Non-pigmented ciliary epithelial cell (primary cell): ENCODE measurements at places on chromosomes 6 and 20.

- no peak for DNase-seq
Measured at GRCh38 chr20:43389211-43389610, 68.5 kb upstream of the SRSF6 start.

DNA sequence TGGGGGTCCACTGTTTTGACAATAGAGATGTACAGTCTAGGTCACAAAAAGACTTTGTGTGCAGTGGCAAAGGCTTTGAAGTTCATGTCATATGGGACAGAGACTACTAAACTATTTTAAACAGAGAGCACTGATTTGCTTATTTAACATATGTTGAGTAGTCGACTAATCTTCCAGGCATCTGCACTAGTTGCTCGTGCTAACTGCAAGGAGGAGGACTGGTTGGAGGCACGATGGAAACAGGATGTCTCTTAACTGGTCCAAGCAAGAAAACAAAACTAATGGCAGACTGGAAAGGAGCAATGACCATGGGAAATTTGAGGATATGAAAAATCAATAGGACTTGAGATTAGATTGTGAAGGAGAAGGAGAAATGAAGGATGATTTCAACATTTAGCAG, 28.5 kb upstream of the ERVFRD-1 start:
- no peak for DNase-seq

GRCh38 chr6:75946146-75946831, 126.2 kb downstream of the IMPG1 start:
- DNase-seq: no peak

- DNase-seq: no peak
Measured at GRCh38 chr6:92737983-92738382, 681.4 kb downstream of the EPHA7 start.

GRCh38 chr6:51569594-51569993, 517.8 kb downstream of the PKHD1 start:
- no peak for DNase-seq

DNA sequence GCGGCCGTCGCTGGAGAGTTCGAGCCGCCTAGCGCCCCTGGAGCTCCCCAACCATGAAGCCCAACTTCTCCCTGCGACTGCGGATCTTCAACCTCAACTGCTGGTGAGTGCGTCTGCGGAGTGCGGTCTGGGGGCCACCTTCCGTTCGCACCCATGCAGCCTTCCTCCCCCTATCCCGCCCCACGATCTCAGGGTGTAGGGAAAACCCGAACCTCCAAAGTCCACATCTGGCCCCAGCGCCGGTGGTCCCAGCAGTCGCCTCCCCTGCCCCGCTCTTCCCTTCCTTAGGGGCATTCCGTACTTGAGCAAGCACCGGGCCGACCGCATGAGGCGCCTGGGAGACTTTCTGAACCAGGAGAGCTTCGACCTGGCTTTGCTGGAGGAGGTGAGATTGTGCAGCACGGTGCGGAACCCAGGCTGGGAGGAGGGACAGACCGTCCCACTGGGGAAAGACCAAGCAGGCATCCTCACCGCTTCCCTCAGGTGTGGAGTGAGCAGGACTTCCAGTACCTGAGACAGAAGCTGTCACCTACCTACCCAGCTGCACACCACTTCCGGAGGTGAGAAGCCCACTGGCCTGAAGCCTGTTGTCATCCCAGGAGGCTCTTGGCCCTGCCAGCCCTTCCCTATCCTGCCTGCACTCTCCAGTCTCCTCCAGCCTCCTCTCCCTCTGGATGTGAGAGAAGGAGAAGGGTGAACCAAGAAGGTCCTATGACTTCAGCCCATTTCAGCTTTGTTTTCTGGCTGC, 719 bp downstream of the SMPD2 start:
- no peak for DNase-seq

- DNase-seq: no peak
Measured at GRCh38 chr6:112911959-112912358, 564.8 kb downstream of the RFPL4B start.

GRCh38 chr6:8336406-8337057, 98.8 kb downstream of the SLC35B3 start:
- no peak for DNase-seq

- no peak for DNase-seq
Measured at GRCh38 chr6:20156824-20157223, 55.4 kb downstream of the MBOAT1 start.

DNA sequence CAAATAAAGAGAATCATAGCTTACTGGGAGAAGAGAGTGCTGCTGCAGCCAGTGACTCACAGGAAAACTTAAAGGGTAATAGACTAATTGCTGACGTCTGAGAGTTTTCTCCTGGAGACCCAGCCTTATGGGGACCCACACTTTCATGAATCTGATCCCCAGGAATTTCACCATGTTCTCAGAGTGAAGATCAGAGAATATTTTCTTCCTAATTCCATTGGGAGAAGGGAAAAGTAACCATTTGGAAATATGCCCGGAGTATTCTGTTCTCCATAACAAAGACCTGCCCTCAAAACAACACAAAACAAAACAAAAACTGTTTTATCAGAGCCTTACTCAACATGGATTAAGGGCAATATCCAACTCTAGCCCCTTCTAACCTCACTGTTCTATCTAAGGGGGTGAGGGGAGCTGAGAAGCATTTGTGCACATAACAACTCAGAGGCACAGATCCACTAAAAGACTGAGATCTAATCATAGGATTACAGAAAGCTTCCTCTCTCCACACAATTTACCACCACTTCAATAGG, 168.2 kb upstream of the SSTR4 start:
- no peak for DNase-seq

DNA sequence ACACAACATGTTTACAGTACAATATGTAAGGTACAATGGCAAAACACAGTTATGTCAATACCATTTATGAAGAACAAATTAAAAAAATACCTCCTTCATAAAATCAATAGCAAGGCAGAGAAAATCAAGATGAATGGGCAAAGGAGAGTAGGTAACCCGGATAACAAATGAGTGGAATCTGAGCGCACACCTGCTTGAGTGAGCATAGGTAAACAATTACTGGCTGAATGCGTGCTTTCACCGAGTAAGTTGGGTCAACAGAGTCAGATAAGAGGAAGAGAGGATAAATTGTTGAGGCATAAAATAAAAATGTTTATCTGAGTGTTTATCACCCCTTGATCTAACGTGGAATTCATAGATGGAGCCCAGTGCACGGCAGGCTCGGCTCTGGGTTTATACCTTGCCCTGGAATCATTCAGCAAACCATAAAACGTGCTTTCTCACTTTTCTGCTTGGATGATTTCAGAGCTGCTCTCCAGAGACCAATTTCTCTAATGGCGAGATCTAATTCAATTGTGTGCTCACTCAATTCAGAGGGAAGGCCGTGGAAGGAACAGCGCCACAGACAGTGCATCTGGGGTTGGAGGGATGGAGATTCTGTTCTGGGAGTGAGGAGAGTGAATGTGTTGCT, 224.8 kb upstream of the MAP3K7 start:
- DNase-seq: no peak

DNA sequence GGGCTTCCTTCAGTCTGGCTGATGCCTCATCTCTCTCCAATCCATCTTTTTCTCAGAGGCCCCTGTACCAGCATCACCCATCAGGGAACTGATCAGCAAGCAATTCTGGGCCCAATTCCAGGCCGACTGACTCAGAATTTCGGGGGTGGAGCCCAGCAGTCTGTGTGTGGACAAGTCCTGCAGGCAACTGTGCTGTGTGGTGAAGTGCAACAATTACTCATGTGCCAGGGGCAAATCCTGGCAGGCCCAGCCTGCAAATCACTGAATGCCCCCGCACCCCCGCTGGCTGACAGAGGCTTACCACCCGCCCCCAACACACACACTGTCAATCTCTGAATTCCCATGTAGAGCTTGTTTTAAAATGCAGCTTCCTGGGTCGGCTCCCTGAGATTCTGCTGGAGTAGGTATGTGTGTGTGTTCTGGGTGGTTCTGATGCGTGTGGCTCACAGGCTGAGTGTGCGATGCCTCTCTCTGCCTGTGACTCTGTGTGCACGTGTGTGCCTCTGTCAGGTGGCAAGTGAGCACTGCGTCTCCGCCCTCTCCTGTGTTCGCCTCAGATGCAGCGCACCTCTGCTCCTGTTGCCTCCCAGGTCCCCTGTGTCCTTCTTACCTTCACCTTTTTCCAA, 45.4 kb downstream of the SSR1 start:
- peak; percentile 85 for DNase-seq

DNA sequence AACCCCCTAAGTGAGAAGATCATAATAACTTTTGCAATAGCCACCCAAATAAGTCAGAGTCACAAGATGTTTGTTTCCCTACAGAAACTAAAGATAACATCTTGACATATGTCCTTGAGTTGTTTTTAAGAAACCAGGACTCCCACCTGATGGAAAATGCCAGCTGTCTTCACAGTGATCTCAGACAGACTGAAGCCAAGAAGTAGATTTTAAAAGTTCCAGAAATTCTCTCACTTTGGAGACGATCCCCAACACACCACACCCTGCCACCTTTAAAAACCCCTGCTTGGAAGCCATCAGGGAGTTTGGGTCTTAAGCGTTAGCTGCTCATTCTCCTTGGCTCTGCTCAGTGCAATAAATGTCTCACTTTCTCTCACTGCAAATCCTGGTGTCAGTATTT, 63.0 kb downstream of the GPR6 start:
- DNase-seq: no peak

DNA sequence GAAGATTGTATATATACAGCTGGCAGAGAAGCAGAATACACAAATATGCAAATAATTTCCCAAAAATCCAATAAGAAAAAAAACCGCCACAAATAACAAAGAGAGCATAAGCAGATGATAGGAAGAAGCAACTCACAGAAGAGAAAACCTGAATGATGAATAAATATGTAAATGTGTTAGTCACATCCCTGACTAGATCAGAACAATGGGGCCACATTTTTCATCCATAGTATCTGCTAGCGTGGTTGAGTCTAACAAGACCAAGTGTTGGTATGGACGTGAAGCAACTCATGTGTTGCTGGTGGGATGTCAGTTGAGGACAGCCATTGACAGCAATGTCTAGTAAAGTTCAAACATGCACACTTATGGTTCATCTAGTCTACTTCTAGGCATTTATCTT, 3.9 kb upstream of the SLC22A3 start:
- no peak for DNase-seq

GRCh38 chr20:49668181-49668877, 45.3 kb downstream of the B4GALT5 start:
- no peak for DNase-seq

GRCh38 chr6:110939429-110940200, 18.9 kb upstream of the GTF3C6 start:
- DNase-seq: no peak

DNA sequence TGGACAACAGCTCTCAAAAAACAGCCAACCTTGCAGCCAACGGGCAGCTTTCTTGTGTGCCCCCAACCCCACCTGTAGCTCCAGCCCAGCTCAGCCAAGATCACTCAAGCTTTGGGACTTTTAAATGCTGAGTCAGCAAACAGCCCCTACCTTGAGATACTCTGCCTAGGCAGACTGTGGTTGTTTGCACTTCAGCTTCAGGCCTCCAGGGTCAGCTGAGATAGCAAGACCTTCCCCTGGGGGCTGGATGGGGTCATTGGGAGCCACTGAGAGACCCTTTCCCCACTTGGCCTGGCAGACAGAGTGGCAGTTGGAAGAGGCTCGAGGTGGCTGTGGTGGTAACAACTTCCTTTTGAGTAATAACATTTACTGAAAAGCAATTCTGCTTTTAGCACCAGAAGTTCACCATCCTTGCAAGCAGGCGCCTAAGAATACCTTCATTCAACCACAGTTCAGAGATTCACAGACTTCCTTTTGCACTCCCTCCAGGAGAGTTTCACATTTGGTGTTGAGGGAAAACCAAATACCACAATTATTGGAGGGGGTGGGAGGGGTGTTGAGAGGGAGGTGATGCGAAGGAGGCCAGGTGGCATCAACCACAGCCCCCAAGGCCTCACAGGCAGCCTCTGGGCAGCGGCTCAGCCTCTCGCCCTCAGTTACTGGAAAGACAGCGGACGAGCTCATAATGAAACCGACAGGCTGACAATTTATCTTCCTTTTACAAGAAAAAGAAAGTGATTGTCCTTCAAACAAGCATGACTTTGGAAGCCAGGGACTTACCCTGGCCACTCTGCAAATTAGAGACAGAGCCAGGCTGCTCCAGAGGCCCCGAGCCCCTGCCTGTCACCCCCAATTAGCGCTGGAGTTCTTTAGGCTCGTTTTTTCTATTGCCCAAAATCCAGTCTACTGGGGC, 148.1 kb downstream of the CEBPB start:
- DNase-seq: no peak

DNA sequence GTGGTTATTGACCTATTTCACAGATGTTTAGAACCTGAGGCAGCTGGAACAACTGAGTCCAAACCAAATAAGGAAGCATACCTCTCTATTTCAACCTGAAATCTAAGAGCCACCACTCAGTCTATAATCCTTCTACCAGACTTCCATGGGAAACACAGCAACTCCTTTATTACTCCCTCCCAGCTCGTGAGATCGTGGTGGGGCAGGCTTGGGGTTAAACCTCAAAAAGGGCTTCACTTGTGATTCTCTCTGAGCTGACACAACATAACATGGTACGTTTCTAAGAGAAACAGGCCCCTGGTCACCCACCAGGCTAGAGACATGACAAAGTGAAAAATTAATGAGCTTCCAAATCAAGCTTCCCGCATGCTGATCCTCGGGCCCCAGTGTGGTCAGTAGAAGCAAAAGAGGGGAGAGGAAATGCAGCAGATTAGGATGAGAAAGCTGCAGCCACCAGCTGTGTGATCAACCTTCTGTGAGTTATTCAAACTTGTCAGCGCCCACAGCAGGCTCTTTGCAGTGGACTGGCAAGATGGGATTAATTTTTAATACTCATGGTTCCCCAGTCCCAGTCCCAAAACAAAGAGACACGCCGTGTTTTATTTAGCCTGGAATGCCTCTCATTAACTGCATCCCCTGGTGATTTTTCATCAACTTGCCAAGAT, 9.3 kb downstream of the PKHD1 start:
- DNase-seq: no peak

- DNase-seq: no peak
Measured at GRCh38 chr20:62951143-62951895, 1.2 kb upstream of the SLC17A9 start.

GRCh38 chr20:24580006-24580405, 110.6 kb downstream of the SYNDIG1 start:
- no peak for DNase-seq

GRCh38 chr6:1931817-1932216, 313.6 kb downstream of the GMDS start:
- DNase-seq: no peak

- no peak for DNase-seq
Measured at GRCh38 chr20:49999329-49999728, 16.5 kb downstream of the SNAI1 start.

- no peak for DNase-seq
Measured at GRCh38 chr20:63747622-63748069, 8.1 kb downstream of the SLC2A4RG start.
